Renal pelvis (tissue), 12 donors: ENCODE measurements at places on chromosomes 7 and 10. TPM values are rescaled to one million over a fixed set of nuclear protein-coding genes. Genes with fewer than 3 reads are reported as not detected.

PPP1R3C gene
- 32.4 TPM for polyA plus RNA-seq

DNA sequence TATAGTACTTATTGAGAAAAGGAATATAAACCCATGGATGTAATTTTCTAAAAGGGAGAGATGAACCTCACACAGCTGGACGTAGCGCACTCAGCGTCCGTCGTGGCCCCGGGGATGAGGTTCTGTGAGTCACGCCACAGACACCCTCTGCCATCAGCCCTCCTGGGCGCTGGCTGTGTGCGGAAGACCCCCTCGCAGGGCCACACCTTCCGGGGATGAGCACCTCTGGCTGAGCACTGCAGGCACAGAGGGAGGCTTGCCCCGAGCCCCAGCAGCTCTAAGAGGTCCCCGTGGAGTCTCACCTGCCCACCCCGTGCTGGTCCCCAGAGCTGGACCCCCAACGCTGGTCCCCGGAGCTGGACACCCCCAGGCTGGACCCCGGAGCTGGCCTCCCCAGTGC, 215.8 kb downstream of the PTPRN2 start:
- DNase-seq: no peak

DNA sequence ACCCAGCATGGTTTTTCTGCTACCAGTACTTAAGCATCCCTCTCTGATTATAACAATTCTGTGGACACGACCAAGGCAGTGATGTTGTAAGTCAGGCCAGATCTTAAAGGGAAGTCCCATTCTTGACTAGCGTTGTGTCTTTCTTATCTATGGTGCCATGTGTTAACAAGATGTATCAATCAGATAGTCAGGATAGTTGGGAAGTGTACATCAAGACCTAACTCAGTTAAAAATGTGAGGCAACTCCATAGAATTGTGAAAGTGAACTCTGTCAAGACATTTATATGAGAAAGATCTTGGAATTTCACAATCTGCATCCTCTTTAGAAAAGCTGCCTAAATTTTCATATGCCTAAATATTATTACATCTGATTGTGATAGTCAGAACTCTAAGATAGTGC, 341.7 kb upstream of the SEMA3D start:
- no peak for DNase-seq

MALRD1 gene
- polyA plus RNA-seq: 1.4 TPM

GRCh38 chr7:131039836-131040235, 287.8 kb upstream of the MKLN1 start:
- DNase-seq: no peak

DNA sequence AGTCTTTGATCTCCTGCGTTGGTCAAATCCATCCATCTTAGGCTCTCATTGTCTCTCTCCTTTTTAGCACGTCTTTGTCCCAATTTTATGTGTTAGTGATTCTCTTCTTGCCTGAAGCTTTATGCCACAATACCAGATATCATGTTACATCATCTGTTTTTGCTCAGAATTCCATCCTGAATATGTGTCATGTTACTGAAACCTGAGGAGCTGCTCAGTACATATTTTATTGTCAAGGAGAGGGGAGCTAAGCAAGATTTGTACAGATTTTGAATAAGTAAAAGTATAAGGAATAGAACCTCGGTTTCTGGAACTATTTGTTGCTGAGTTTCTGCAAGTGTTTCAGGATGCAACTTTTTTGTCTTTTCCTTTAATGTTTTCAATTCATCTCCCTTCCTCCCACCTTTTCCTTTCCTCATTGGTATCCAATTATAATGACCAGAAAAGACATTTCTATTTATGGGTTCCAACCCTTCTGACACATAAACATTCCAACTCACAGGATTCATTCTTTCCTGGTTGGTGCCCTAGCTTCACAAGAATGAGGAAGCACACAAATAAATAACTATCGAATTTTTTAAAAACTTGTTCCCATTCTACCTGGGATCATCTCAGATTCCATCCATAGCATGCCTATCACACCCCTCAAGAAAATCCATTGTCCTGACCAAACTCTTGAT, 291.8 kb downstream of the CRPPA start:
- no peak for DNase-seq

GRCh38 chr7:137032436-137032835, 164.0 kb downstream of the CHRM2 start:
- DNase-seq: no peak

ODAD2 gene
- 0.96 TPM for polyA plus RNA-seq

GRCh38 chr7:140923358-140924006, 1.2 kb downstream of the BRAF start:
- peak; percentile 19 for DNase-seq

FOXP2 gene
- 14.9 TPM for polyA plus RNA-seq

DNA sequence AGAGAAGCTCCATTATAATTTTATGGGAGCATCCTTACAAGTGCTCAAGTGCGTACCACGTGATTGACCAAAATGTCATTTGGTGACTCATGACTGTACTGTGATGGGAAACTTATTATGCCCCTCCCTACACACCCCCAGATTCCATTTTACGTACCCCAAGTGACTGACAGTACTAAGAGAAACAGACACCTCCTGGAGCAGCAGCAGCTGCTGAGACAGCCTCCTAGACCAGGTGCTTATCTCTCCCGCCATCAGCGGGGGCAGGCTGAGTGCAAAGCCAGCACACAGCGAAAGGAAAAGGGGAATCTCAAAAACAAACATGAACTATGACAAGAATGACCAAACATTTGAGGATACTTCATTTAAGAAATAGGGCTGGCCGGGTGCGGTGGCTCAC, 4.2 kb upstream of the ADAM12 start:
- no peak for DNase-seq

- no peak for DNase-seq
Observed at GRCh38 chr7:75626954-75627353, 111.8 kb downstream of the HIP1 start.

DNA sequence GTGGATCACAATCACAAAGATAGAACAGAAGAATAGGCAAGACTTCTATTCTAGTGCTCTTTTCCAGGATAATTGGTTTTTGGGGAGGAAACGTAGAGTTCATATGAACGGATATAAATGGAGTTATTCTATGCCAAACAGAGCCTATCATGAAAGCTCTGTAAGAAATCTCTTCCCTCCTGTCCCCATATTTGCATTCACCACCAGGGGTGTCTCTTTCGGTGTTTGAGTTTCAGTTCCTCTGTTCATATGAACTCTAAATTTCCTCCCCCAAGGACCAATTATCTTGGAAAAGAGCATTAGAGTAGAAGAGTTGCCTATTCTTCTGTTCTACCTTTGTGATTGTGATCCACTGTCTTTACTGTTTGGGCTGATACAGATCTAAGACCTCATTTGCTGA, 48.3 kb upstream of the CDC14C start:
- no peak for DNase-seq

DNA sequence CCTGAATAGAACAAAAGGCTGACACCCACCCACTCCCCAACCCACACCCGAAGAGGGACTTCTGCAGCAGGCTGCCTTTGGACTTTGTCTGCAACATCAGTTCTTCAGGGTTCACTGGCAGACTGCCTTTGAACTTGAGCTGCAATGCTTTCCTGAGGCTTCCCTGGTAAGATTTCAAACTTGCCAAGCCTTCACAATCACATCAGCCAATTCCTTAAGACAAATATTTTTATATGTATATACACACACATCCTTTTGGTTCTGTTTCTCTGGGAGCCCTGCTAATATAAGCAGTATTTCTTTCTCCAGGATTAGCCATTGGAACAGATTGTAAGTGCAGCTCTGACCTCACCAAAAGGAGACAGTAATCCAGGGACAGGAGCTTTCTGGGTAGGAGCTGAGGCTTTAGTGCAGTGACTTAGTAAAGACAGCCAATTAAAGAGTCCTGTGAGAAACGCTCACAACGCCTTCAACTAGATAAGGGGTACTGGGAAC, 55.6 kb upstream of the KMT2E start:
- no peak for DNase-seq

GRCh38 chr7:36289833-36290661, 99.6 kb upstream of the ANLN start:
- no peak for DNase-seq

DNA sequence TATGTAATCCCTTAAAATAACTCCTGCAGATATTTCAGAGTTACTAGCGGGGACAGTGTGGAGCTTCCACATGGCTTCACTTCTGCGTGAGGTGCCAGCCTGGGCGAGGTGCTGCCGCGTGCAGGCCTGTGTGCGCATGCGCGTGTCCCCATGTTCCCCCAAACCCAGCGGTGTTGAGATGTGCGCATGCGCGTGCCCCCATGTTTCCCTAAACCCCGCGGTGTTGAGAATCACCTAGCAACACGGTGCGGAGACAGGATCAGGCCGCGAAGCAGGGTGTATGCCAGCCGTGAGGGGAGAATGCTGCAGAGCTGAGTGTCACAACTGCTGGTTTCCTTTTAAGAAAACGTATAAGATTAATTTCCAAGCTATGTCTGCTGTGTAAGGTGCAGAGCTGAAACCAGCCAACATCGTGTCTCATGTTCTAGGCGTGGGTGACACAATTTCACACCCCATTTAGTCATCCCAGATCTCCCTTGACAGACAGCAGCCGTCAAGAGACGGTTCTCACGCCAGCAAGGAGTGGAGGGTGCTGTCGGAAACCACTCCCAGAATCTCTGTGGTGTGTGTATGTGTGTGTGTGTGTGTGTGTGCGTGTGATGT, 71.9 kb upstream of the ADARB2 start:
- DNase-seq: no peak

DNA sequence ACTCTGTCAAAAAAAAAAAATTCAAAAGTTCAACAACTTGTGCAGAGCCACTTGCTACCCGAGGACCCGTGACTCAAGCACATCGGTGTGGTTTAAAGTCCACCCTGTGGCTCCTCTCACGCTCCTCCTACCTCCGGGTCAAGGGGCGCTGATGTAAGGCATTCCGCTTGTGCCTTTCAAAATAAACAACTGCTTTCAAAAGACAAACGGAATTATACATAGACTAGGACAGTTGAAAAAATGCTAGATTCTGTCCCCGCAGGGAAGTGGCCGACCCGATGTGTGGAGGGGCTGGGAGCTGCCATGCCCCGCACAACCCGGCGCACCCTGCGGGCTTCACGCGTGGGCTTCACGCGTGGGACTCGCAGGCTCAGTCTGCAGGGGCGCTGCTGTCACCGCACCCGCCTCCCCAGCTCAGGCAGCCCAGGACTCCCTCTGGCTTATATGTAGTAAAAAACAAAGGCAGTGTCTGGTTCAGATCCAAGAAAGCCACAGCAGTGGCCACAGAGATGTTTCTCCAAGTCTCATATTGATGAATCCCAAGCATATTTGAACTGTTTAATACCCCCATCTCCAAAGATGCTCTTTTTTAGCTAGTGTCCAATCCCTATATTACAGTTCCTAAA, 239.7 kb upstream of the INHBA start:
- peak; percentile 26 for DNase-seq

PARD3 gene
- polyA plus RNA-seq: 66.9 TPM

GRCh38 chr10:93589648-93590562, 11.1 kb downstream of the RBP4 start:
- no peak for DNase-seq

DNA sequence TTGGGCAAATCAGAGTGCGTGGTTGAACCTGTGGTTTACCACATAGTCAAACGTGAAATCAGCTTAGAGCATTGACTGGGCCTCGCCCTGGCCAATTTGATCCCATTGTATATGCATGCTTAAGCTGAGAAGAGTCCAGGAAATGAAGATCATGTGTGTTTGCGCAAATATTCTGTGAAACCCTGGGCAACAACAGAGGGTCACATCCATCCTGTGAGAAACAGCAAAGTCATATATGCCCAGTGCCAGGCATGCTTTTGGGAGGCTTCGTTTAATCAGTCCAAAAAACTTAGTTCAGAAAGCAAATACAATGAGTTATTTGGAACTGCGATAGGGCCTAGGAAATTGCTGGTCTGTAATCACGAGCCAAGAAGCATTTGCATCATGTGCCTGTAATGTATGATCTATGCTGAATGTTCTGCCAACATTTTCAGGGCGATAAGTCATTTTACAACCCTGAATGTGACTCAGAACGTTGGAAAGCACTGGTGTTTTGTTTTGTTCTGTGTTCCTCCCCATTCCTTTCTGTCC, 412.1 kb upstream of the CELF2 start:
- DNase-seq: no peak

DNA sequence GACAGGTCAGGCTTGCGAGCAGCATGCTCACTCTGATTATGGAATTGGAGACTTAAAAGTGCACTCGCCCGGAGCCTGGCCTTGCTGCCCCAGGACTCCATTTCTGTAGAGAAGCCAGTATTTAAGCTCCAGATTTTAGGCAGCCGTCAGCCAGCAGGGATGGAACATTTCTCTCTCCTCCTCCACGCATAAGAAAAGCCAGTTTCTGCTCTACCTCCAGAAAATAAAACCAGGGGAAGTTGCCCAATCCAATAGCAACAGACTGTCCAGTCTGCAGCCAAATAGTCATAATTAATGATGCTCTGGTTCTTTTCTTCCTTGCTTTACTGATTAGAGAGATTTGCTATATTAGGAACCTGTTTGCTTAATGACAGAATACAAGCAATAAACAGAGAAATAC, 203.2 kb downstream of the GFRA1 start:
- DNase-seq: no peak

- DNase-seq: peak; percentile 61
Observed at GRCh38 chr7:156764016-156764669, 123.6 kb downstream of the RNF32 start.

DNA sequence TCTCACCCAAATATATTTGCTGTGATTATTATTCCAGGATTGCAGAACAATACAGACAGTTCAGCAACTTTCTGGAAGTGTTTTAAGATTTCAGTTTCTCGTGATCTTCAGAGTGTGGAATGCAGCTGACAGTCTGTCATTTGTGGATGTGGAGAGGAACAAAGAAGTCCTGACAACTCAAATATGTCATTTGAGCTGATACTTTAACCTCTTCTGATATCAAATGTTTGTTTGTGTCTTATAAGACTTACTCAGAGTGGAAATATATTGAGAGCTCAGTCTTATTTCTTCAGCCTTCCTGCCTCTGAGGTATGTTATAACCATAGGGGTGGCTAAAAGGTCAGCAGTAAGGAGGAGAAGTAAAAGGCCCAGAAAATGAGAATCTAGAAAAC, 96.4 kb downstream of the OSBPL3 start:
- no peak for DNase-seq

CRYGN gene
- polyA plus RNA-seq: 2.5 TPM

- peak; percentile 49 for DNase-seq
Observed at GRCh38 chr10:29877793-29878491, 181.4 kb downstream of the JCAD start.
